ENCODE measurements at places on chromosomes 11 and 22.

- no peak for DNase-seq
Measured at GRCh38 chr22:19927696-19928095, 13.9 kb upstream of the COMT start.

DNA sequence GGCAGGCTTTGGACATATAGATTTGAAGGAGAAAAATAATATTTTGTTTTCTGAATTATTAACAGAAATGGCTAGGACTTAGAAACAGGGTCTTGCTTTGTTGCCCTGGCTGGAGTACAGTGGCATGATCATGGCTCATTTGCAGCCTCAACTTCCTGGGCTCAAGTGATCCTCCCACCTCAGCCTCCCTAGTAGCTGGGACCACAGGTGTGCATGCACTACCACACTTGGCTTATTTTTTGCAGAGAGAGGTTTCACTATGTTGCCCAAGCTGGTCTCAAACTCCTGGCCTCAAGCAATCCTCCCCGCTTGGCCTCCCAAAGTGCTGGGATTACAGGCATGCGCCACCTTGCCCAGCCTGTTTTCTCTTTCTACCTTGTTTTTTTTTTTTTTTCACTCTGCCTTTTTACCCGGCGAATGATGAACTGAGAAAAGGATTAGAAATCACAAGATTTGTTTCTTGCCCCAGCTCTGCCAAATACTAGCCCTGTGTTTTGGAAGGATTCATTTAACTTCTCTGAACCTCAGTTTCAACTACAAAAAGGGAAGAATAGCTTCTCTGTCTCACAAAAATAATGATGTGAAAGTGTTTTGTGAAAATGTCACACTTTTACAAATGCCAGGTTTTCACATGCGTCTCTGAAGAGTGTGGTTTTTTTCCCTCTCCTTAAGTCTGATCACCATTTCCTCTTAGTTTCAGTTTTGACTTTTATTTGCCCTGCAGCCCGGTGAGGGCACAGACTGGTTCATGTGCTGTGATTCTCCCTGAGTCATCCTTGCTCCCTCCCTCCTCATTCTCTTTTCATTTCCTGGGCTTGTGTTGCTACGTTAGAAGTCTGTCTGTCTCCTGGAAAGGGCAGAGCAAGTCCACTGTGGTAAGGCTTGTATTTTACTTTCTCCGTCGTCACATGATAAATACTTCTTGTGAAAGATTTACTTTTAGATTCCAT, 67.7 kb downstream of the BCL2L13 start:
- DNase-seq, result peak; percentile 85

- no peak for DNase-seq
Measured at GRCh38 chr11:2678396-2678795, 21.4 kb downstream of the KCNQ1OT1 start.

GRCh38 chr11:86671531-86672006, 847 bp downstream of the ME3 start:
- DNase-seq, result no peak

- peak; percentile 16 for DNase-seq
Measured at GRCh38 chr11:85132851-85133585, 494.1 kb downstream of the DLG2 start.

GRCh38 chr22:32063701-32064100, 20.6 kb downstream of the SLC5A1 start:
- no peak for DNase-seq

DNA sequence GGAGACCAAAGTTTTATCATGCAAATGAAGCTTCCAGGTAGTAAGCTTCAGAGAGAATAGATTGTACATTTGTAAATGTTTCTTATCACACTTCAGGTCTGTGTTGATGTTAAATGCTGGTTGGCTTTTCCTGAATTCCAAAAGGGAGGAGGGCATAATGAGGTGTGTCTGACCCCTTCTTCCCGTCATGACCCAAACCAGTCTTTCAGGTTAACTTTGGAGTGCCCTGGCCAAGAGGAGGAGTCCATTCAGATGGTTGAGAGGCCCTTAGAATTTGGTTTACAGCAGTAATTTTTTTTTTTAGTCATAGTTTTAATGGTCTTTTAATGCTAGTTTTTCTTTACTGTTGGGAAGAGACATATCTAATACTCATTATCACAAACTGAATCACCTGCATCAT, 2.5 kb downstream of the OR6X1 start:
- DNase-seq, result no peak

- DNase-seq, result no peak
Measured at GRCh38 chr11:77144857-77145428, 16.9 kb downstream of the MYO7A start.

- DNase-seq, result peak; percentile 37
Measured at GRCh38 chr22:35150183-35151107, 84.5 kb downstream of the ISX start.

GRCh38 chr11:24661331-24661730, 164.5 kb downstream of the LUZP2 start:
- no peak for DNase-seq

- peak; percentile 96 for DNase-seq
Measured at GRCh38 chr11:10592331-10592730, 23.9 kb upstream of the LYVE1 start.

GRCh38 chr11:32326522-32326921, 108.8 kb downstream of the WT1 start:
- peak; percentile 59 for DNase-seq

- DNase-seq, result no peak
Measured at GRCh38 chr11:6377902-6378639, 12.2 kb upstream of the SMPD1 start.

DNA sequence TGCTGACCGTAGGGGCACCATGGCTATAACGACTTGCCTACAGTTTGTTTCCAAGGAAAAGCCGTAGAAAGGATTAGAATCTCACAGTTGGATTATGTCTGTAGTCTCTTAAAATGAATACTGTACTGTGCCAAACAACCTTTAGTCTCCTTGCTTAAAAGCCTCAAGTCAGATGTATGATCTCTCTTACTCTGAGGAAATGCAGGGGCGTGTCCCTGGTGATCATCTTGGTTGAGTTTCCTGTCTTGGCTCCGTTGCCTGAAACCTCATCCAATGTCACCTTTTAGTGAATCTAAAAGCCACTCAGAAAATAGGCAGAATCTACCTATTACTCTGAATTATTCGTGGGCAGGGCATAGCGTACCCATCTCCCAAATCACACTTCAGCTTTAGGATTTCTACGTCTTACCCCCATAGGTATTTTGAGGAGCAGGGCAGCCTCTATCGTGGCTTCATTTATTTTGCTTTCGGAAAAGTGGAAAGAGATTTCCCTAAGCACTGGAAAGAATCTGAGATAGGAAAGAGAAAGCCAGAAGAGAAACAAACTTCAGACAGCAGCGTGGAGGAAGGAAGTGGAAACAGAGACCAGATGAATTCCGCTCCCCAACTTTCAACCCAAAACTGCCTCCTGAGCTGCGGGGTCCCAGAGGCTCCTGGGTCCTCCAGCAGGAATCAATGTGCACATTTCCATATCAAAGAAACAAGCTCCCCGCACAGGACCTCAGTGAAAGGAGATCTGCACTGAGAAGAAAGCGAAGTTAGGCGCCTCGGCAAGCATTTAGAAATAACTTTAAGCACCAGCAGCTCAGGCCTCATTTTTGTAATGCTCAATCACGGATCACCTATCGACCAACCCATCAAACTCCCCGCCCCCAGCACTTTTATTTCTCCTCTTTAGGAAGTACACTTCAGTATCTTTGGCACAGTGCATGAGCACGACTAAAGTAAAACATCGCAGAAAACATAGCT, 245.8 kb downstream of the ETS1 start:
- no peak for DNase-seq

DNA sequence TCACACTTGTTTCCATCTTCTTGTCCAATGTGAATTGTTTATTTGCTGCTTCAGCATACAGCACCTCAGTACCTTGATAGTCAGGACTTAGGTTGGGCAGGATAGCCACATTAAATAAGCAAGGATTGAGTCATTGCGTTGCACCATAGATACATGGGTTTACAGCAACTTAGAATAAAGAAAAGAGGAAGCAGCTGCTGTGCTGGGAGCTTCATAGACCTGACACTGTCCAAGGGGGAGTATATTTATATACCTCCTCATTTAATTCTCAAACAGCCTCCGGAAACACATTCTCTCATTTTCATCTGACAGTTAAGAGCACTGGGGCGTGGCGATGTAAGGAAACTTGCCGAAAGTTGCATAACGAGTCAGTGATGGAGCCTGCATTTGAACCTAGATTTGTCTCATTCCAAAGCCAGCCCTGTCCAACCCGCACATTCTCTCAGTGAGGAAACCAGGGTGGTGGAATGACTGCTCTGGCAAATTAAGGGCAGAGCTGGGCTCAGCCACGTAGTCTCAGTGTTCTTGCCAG, 42.2 kb downstream of the UBASH3B start:
- peak; percentile 69 for DNase-seq

GRCh38 chr22:42365942-42366695, 66.1 kb downstream of the NFAM1 start:
- DNase-seq, result no peak

GRCh38 chr22:45997077-45997776, 20.3 kb upstream of the WNT7B start:
- peak; percentile 97 for DNase-seq

DNA sequence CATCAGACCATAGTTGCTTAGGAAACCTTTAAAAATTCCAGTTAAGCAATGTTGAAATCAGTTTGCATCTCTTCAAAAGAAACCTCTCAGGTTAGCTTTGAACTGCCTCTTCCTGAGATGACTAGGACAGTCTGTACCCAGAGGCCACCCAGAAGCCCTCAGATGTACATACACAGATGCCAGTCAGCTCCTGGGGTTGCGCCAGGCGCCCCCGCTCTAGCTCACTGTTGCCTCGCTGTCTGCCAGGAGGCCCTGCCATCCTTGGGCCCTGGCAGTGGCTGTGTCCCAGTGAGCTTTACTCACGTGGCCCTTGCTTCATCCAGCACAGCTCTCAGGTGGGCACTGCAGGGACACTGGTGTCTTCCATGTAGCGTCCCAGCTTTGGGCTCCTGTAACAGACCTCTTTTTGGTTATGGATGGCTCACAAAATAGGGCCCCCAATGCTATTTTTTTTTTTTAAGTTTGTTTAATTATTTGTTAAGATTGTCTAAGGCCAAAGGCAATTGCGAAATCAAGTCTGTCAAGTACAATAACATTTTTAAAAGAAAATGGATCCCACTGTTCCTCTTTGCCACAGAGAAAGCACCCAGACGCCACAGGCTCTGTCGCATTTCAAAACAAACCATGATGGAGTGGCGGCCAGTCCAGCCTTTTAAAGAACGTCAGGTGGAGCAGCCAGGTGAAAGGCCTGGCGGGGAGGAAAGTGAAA, 73.4 kb downstream of the NCAPD3 start:
- DNase-seq, result no peak

DNA sequence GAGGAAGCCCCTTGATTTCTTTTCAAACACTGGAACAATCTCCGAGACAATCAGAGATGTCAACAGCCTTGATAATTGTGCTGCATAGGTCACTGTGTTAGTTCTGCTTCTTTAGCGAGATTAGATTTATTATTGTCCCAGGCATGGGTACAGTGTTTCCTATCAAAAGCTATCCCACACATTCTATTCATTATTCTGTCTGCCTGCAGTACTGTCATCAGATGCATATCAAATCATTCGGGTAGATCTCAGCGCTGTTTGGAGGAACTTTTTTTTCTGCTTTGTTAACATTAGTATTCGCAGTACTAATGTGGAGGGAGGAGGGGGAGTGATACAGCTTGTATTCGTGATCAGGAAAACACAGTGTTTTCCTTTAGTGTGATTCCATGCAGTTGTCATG, 208.0 kb downstream of the C11orf91 start:
- DNase-seq, result no peak

- no peak for DNase-seq
Measured at GRCh38 chr11:334264-334994, 13.8 kb upstream of the IFITM3 start.

DNA sequence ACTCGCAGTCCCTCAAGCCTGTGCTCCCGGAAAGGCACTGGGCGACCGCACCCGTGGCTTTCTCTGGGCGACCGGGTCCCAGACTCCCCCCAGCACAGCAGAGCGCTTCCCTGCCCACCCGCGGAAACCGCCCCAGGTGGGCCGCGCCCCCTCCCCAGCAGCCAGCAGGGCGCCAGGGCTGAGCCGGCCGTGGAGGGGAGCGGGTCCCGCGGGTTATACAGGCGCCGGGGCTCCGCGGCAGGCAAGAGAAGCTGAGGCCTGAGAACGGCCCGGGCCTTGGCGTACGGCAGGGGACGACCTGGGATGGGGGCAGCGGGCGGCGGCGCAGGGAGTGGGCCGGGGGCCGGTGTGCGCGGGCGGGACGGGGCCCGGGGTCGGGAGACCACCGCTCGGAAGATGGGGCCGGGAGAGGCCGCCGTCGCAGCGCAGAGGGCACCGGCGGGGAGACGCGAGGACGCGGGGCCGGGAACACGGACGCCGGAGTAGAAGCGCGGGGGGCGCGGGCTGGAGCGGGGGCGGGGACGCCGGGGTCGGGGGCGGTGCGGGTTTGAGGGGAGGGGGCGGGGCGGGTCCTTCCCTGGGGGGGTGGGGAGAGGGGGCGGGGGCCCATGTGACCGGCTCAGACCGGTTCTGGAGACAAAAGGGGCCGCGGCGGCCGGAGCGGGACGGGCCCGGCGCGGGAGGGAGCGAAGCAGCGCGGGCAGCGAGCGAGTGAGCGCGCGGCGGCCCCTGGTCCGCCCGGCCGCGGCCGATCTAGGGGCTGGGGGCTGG, at the start of gene MDK:
Gene MDK (plus strand): TSS at position 622 of the 771 bp plus-strand sequence. CDS start 389 bp downstream, outside the sequence.
- peak; percentile 52 for DNase-seq

DNA sequence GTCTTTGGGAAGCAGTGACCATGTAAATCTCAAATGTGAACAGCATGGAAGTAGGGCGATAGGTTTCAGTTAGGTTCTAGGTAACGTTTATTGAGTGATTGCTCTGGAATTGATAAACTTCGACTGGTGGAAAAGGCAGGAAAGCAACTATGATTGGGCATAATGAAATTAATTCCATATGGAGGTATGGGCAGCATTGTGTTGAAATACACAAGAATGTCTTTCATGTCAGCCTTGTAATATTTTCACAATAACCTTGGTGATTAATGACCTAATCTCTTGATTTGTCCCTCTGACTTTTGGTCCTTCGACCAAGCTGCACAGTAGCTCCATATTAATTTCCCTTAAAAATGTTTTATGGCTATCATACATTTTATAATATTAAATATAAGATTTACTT, 2.8 kb downstream of the CEP57 start:
- peak; percentile 15 for DNase-seq

- peak; percentile 54 for DNase-seq
Measured at GRCh38 chr11:11025087-11025486, 167.2 kb upstream of the ZBED5 start.

GRCh38 chr22:32991353-32992101, 66.7 kb downstream of the SYN3 start:
- DNase-seq, result no peak

Data from fibroblast of skin of right quadriceps (primary cell).